ENCODE measurements at places on chromosomes 2 and 18. TPM values are rescaled to one million over a fixed set of nuclear protein-coding genes. Genes with fewer than 3 reads are reported as not detected.

The KATNAL2 gene
- 5.7 TPM for total RNA-seq

The FAM110C gene
- 4.0 TPM for total RNA-seq

DNA sequence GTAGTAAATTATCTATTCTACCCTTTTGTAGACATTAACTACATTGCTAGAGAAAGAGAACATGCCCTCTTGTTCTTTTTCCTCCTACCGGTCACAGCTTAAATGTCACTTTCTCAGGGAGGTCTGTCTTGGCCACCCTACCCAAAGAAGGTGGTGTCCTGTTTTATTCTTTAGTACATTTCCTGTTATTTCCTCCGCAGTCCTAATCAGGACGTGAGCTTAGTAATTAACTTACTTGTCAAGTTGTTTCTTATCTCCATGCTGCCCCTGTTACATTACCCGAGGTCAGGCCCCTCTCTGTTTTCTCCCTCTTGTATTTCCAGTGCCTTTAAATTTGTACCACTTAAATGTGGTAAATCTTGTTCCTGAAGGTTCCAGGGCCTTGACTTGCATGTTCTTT lies 73.7 kb upstream of the RMDN2 start:
- DNase-seq = no peak

DNA sequence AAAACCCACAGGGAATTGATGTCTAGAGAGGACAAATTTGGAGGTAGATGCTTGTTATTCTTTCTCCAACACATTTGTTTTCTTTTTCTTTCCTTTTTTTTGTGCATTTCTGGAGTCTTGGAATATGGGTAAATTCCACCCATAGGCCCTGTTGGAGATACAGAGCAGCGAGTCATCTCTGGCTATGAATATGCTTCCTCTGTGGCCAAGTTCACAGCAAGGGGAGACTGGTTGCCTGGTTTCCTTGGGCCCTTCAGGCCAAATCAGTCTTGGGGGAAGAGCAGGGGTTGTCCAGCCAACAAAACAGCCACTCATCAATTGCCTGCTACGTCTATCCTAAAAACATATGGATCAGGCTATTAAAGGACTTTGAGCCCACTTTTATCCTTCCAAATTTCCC lies 27.5 kb downstream of the SP100 start:
- no peak for DNase-seq

DNA sequence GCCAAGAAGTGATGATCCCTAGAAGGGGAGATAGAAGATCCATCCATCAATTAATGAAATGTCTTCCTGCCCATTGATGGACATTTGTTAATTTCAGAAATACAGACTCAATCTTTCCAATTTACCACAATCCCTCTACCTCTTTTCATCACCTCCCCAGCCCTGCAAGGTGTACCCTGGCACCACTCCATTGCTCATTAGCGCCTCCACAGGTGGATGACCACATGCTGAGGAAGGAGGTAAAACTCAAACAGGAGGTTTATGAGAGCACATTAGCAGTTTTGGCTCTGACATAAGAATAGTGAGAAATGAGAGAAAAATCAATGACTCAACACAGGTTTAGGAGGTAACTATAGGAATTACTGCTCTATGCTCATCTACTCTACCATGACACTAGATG lies 208.0 kb downstream of the C1D start:
- no peak for DNase-seq

DNA sequence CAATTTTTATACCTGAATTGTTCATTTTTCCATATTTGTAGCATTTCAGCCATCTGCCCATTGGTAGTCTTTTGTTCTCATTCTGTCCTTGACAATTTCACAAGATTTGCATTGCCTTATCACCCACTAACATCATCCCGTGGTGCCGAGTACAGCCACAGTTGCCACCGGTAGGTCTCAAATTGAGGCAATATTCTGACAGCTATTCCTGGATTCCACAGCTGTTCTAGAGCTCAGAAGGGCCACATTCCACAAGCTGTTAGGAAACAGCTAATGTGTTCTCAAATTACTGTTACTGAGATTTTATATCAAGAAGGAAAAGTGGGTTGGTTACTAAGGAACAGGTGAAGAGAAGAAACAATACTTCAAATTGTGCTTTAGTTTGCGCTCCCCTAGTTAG lies 178.8 kb downstream of the RPRM start:
- no peak for DNase-seq

DNA sequence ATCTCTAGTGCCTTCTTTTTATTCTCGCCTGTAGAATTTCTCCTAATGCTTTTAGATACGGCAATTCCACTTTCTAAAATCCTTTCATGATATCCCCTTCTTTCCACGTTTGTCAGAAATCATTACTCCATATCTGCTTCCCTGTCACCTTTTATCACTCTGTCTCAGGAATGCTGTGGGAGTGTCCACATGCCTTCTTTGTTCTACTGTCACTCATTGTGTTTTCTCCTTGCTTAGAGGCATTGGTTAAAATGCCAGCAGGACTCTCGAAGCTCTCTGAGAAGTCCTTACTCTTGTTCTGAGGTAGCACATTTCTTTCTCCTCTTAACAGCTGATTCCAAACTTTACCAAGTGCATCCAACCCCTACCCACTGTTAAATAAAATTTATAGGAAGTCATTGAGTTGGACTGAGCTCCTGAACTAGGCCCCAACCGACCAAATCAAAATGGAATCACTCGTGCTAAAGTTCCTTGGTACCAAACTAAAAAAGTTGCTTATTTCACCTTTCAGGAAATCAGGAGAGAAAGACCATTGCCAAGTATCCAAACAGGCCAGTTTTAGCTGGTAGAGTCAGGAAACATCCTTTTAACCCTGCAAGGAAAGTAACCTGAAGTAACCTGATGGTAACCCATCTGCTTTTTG lies 10.6 kb upstream of the GALNT5 start:
- DNase-seq = no peak

Measured in cardiac septum (tissue), 1 donor.